Pulmonary artery endothelial cell (primary cell): ENCODE measurements at places on chromosomes 12 and 14.

GRCh38 chr14:21070610-21071224 is 613 bp downstream of the ARHGEF40 start:
- DNase-seq: no peak

DNA sequence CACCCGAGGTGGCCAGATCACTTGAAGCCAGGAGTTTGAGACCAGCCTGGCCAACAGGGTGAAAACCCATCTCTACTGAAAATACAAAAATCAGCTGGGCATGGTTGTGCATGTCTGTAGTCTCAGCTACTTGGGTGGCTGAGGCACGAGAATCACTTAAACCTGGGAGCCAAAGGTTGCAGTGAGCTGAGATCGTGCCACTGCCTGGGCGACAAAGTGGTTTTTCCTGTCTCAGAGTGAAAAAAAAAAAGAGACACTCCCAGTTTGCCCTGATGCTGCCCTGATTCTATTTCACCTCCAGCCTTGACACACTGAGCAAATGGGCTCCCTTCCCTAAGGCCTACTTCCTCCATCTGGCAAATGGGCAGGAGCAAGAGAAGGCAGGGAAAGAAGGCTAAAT is 28.5 kb upstream of the PLEK2 start:
- no peak for DNase-seq

DNA sequence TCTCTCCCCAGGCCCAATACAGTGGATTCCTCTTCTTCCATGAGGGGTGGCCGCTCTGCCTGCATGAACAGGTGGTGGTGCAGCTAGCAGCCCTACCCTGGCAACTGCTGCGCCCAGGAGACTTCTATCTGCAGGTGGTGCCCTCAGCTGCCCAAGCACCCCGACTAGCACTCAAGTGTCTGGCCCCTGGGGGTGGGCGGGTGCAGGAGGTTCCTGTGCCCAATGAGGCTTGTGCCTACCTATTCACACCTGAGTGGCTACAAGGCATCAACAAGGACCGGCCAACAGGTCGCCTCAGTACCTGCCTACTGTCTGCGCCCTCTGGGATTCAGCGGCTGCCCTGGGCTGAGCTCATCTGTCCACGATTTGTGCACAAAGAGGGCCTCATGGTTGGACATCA is 3.8 kb downstream of the ARHGEF40 start:
- DNase-seq: no peak

GRCh38 chr12:6303071-6303470 is 7.4 kb upstream of the PLEKHG6 start:
- DNase-seq: no peak

GRCh38 chr14:104665114-104665656 is 24.2 kb upstream of the INF2 start:
- DNase-seq: no peak

DNA sequence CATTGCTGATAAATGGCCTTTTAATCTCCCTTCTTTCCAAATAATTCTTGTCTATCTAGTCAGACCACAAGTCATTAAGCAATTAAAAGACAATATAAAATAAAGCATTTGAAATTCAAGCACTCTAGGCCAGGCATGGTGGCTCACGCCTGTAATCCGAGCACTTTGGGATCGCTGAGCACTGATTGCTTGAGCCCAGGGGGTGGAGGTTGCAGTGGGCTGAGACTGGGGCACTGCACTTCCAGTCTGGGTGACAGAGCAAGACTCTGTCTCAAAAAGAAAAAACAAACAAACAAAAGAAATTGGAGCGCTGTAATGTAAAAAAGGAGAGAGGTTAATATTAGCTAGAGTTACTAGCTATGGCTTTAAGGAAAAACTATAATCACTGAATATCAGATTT is 30.5 kb upstream of the CSRP2 start:
- DNase-seq: no peak

DNA sequence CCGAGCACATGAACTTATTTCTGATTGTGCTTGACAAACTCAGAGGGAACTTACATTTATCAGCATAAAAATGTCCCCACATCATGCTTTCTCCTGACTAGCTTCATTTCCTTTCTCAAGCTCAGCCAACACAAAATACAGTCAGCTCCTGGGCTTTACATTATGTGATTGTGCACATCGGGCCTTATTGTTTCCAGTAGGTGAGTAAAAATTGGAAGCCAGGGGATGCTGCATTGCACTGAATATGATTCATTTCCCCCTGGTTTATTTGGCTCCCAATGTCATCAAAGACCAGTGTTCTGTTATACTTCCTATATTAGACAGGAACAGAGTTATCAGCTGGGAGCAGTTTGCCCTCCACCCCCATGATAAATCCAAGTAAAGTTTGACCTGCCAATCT is 521.8 kb downstream of the RMST start:
- no peak for DNase-seq

DNA sequence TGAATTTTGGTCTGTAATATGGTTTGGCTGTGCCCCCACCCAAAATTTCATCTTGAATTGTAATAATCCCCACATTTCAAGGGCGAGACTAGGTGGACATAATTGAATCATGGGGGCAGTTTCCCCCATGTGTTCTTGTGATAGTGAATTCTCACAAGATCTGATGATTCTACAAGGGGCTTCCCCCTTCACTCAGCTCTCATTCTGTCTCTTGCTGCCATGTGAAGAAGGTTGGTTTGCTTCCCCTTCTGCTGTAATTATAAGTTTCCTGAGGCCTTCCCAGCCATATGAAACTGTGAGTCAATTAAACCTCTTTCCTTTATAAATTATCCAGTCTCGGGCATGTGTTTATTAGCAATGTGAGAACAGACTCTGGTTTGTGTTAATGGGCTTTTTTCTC is 5.9 kb downstream of the LRRC9 start:
- no peak for DNase-seq

DNA sequence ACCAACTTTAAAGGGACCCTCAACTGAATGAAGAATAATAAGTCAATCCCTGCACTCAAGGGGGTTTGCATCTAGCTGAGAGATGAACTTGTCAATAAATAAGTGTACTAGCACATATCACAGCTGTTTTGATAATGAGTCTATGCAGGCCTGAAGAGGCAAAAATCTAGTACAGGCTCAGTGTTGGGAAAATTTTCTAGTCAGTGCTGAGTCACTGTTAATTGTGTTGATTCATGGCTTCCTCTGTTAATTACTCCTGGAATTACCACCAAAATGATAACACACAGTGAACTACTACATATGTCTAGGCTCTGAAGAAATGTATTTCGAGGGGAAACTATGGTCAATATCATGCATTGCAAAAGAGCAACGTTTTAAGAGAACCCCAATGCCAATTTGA is 18.9 kb downstream of the SNRPF start:
- no peak for DNase-seq

DNA sequence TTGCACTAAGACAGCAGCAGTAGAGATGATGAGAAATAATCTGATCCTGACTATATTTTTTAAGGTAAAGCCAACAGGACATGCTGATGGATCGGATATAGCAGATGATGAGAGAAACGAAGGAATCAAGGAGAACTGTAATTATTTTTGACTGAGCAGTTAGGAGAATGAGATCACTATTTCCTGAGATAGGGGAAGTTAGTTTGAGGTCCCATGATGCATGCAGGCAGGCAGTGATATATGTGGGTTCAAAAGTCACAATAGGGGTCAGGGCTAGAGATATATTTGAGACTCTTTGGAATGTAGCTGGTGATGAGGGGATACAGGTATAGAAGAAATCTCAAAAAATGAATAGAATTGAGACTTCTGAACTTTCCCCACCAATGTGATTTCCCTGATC is 107.6 kb downstream of the GTF2A1 start:
- no peak for DNase-seq

GRCh38 chr12:108568338-108569154 is 6.2 kb downstream of the ISCU start:
- DNase-seq: no peak

DNA sequence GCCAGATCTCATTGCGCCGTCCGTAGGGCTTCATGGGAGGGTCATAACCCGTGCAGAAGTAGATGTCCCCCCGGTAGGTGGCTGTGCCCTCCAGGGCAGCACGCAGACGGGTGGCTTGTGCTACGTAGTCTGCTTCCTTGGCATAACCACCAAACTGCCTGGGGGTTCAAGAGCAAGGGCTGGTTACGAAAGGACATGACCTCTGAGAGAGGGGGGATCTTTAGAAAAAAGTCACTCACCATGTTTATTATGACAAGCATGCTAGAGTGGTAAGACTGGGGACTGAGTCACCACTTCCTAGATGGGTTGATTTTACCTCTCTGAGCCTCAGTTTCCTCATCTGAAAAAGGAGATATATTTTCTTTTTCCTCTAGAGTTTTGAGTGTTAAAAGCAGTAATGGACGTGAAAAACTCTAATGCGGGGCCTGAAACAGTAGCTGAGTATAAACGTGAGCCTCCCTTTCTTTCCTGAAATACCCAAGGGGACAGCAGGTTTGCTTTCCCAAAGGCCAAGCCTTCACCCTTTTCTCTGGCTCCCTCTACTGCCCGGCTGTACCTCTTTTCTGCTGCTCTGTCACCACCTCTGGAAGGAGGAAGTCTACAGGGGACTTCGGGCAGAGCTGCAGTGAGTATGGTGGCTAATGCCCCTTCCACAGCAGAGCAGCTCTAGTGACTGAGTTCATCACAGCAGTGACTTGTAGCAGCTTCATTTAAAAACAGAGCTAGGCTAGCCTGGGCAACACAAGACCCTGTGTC is 23.5 kb upstream of the GPRC5D start:
- no peak for DNase-seq

GRCh38 chr12:92597997-92598396 is 104.8 kb upstream of the PLEKHG7 start:
- DNase-seq: no peak

DNA sequence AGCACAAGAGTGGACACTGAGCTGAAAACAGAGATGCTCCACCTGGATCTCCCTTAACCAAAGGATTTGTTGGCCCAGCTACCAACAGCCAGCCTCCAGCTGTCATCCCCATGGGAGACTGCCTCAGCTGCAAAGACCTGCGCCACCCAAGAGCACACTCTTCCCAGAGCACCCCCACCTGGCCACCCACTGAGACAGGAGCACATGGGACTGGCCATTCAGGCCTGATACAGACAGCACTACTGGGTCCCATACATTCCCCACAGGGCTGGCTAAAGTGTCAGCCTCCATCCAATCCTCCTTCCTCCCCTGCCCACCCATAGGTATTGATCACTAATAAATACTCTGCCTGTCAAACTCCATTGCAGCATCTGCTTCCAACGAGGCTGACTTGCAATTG is 241.5 kb downstream of the BCL11B start:
- no peak for DNase-seq

DNA sequence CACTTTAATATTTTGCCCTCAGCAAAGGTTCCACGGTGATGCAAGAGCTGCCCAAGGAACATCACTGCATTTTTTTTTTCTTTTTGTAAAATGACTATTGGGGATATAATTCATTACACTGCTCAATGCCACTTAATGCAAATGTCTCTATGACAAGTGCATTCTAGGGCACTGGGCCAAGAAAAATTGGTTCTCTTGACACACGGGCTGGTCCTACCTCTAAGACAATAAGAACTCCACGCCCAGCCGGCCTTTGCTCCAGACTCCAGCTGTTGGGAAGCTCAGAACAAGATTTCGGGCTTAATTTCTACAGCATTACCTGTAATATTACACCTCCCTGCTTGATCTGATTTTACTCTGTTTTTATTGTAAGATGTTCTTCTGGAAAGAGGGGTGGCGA is 48.8 kb upstream of the VRK1 start:
- no peak for DNase-seq

DNA sequence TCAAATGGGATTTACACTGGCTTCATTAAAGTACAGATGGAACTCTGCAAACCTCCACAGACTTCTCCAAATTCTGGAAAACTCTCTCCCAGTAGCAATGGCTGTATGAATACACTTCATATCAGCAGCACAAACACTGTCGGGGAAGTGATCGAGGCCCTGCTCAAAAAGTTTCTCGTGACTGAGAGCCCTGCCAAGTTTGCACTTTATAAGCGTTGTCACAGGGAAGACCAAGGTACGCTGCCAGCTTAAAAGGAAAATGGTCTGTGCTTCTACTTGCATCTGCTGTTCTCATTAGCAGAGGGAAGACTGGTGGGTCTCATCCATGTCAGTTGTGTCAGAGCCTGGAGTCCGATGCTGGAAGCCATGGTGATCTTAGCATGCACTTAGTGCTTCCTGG is 71.0 kb downstream of the GNS start:
- DNase-seq: no peak

DNA sequence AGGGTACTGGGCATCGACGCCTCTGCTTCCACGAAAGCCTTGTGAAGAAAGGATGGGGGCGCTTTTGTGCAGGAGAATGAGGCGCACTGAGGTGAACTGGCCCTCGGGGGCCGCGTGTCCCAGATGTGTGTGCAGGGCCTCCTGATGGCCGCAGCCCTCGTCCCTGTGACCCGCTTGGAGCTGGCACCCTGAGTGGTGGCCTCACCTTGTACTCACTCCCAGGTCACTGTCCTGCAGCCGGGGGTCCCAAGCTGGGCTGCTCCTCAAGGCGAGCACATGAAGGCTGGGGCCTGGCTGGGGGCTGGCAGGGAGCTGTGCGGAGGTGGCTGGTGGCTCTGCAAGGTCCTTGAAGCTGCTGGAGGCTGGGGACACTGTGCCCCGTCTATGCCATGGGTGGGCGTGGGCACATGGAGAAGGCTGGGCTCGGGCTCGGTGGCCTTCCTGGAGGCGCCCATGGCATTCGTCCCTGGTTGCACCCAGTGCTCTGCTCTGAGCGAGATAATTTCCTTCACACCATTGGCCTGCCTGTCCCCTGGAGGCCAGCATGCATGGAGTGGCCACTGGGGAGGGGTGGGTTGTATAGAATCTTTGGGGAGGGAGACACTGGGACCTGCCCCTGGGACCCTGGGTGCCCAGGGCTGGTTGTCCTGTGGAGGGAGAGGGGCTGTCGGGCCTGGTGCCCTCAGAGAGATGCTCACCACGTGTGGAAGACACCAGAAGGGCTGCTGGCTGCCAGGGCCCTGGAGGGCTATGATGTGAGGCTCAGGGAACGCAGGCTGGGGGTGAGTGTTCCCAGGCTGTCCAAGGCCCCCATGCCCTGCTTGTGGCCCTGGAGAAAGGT is 79.3 kb downstream of the TMEM121 start:
- no peak for DNase-seq
